ENCODE measurements at places on chromosomes 7 and 10.

DNA sequence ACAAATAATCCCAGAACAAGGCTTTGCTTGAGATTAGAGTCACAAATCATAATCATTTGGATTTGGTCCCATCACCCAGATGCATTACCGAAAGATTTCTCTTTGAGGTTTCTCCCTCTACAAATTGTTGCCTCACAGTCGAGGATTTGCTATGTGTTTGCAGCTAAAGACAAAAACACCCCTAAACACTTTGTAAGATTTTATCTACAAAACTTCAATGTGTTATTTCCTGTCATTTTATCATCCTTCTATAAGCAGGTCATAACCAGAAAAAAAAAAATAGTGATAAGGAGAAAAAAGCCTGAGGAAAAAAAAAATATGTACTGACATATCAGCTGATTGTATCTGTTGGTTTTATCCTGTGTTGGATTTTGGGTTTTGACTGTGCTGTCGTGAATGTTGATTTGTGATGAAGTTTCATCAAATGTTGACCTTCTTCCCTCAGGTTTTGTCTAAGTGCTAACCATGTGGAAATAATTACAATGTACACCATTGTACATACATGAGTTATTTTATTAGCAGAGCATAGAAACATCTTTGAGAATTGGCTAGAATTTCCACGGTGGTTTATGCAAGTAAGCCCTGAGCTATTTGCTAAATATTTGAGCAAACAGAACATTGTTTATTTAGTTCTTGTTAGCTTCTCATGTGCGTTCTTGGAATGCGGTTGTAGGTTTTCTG is 274.4 kb downstream of the NEBL start:
- DNase-seq, result no peak

- DNase-seq, result no peak
These were observed 44.9 kb upstream of the CNPY1 start for GRCh38 chr7:155591055-155591775.

- no peak for DNase-seq
These were observed 5.1 kb downstream of the PTTG1IP2 start for GRCh38 chr7:90474284-90475210.

DNA sequence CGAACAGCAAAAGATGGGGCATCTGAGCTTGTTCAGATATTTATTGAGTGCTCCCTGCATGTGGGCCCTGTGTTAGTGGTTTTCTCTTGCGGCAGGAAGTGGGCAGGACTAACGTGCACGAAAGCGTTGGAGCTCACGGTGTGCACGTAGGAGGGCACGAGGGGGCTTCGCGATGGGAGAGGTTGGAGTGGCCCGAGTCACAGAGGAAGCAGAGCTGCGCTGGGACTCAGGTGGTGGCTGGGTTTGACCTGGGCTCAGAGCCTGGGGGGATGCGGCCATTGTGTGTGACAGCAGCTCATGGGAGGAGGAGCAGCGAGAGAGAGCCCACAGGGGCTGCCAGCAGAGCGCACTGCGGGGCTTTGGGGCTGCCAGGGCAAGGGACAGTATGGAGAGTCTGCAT is 7.7 kb downstream of the ZSCAN25 start:
- DNase-seq, result no peak

DNA sequence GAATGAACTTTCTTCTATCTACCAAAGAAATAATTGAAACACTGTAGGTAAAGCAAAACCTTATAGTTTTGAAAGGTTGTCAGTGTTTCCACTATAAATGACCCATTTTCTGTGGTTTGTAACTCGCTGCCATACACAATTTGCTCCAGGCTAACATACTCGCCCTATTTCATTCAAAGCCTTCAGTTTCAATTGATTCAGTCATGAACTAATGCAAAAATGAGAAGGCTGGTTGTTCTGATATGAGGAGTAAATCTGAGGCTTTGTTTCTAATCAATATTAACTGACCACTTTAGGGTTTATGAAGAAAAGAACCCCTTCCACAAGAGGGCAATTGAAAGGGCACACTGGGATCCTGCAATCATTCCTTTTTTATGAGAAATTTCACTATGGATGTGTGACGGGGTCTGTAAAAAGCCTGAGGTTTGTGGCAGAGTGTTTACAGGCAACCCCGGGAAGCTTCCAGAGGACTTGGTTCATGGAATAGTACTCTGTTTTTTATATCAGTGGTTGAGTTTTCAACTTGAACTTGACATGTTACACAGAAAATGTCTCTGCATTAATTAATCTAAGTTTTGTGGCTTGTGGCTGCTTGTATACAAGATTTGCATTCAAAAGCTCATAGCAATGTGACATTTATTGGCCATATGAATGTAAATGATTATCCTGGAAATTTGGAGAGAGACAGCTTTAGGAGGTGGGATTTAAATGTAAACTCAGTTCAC is 133.2 kb downstream of the NRP1 start:
- DNase-seq, result no peak

- peak; percentile 35 for DNase-seq
These were observed 217.2 kb upstream of the MKLN1 start for GRCh38 chr7:131110297-131111080.

DNA sequence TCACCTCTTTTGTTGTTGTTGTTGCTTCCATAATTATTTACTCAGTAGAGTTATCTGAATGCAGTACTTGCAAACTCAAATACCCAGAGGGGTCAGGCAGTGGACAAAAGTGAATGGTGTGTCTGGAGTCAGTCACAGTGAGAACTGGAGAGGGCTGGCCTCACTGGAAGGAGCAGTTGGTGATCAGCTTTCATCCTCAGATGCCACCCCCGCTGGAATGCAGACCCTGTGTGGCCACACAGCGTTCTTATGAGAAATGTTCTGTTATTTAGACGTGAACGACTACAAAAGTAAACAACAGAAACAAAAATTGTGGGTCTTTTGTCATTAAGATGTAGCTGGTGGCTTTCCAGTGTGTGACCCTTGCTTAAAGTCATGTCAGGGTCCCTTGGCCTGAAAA is 29.6 kb upstream of the VPS41 start:
- DNase-seq, result no peak

- no peak for DNase-seq
These were observed 503.2 kb downstream of the SH2D4B start for GRCh38 chr10:81040940-81041339.

GRCh38 chr7:115940460-115941060 is 90.0 kb downstream of the TFEC start:
- no peak for DNase-seq

DNA sequence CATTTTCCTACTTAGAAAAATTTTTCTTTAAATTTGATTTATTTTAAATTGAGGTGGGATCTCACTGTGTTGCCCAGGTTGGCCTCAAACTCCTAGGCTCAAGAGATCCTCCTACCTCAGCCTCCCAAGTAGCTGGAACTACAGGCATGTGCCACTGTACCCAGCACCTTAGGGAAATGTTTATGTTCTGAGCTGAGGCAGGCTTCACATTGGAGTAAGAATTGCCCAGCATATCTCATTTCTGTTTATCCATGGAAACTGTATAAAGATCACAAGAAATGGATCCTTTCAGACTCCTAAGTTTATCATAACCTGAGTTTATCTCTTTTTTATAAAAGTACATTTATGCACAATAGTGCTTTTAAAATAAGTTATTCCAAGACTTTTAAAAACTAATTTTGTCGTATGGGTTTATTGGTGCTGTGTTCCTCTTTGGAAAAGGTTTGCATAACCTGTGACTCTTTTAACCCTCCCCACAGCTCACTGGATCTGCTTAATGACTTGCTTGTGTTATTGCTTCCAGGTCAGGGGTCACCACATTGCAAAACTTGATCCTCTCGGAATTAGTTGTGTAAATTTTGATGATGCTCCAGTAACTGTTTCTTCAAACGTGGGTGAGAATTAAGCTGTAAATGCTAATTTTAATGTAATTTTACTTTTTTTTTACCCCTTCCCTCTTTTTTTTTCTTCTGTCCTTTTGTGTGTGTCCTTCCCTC is 40.7 kb downstream of the OGDH start:
- no peak for DNase-seq

All from SHP77 (cell line).